Gastrocnemius medialis (tissue), 4 donors: ENCODE measurements at places on chromosomes 12 and 14. TPM values are rescaled to one million over a fixed set of nuclear protein-coding genes. Genes with fewer than 3 reads are reported as not detected.

TUNAR gene
- not detected for total RNA-seq

FITM1 gene
- total RNA-seq, result 52.9 TPM

GARIN6 gene
- not detected for total RNA-seq

ATP5MC2 gene
- total RNA-seq, result 428 TPM

CLEC1A gene
- 1.00 TPM for total RNA-seq

UNC119B gene
- total RNA-seq, result 8.7 TPM

RTL1 gene
- not detected for total RNA-seq

TMBIM4 gene
- total RNA-seq, result 83.6 TPM

GRCh38 chr14:102779084-102779462 is 1.8 kb downstream of the TRAF3 start:
- H3K36me3 ChIP-seq, result no peaks in the 10 kb centered on the region
- H3K4me1 ChIP-seq, result peaks cover 5% of the 10 kb centered on the region
- no peaks in the 10 kb centered on the region for H3K27me3 ChIP-seq
- no peak overlapping the region for H3K27ac ChIP-seq

GRCh38 chr12:27554421-27555186 is 30.6 kb downstream of the PPFIBP1 start:
- no peaks in the 10 kb centered on the region for H3K36me3 ChIP-seq
- no peaks in the 10 kb centered on the region for H3K27me3 ChIP-seq
- peak overlapping the region; percentile 14 for H3K4me3 ChIP-seq
- peak; percentile 50 for DNase-seq
- H3K4me1 ChIP-seq, result peaks cover 66% of the 10 kb centered on the region
- H3K27ac ChIP-seq, result peak overlapping the region; percentile 67

- DNase-seq, result no peak
- H3K27me3 ChIP-seq, result no peaks in the 10 kb centered on the region
- no peak overlapping the region for H3K27ac ChIP-seq
- no peak overlapping the region for H3K4me3 ChIP-seq
- H3K4me1 ChIP-seq, result no peaks in the 10 kb centered on the region
Measured at GRCh38 chr14:72917094-72917802, 9.0 kb upstream of the DCAF4 start.

DNA sequence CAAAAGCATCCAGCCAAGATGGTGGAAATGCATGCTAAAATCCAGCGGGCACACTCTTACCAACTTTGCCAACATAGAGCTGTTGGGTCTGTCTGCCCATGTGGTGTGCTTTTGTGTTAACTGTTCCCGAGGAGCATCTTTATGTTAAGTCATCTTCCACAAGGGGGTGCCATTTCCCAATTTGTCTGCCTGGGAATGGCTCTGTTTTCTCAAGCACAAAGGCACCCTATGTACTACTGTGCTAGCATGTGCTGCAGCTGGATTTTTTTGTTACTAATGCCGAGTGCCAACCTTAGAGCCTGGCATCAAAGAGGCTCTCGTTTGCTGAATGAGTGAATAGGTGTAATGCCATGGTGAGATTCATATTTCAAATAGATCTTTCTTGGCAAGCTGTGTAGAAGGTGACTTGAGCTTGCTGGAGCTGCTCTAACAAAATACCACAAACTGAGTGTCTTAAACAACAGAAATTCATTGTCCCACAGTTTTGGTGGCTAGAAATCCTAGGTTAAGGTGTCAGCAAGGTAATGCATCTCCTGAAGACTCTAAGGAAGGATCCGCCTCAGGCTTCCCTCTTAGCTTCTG is 74.3 kb downstream of the TRHDE start:
- no peak overlapping the region for H3K27ac ChIP-seq
- no peaks in the 10 kb centered on the region for H3K36me3 ChIP-seq
- no peaks in the 10 kb centered on the region for H3K27me3 ChIP-seq
- peak; percentile 6 for DNase-seq

DNA sequence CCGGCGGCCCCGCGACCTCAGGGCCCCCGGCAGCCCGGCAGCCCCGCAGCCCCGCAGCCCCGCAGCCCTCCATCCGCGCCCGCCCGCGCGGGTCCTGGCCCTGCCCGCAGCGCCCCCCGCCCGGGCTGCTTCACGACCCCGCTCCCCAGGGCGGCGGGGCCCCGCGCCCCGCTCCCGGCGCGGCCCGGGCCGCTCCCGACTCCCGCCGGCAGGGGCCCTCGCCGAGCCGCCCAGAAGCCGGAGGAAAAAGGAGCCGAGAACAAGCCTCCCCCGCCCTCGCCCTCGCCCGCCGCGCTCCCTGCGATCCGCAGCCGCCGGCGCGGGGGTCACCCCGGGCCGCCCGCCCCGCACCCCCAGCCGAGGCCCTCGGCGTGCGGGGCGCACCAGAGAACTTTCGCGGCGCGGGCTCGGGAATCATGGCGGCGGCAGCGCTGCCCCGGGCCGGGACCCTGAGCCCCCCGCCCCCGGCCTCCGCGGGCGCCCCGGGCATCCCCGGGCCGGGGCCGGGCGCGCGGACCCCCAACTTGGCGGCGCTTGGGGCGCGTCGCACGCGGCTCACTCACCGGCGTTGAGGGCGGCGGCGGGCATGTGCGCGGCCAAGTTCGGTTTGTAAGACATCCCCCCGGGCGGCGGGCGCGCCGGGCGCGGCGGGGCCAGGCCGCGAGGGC is 521 bp downstream of the CDK2AP1 start:
- H3K27me3 ChIP-seq, result no peaks in the 10 kb centered on the region
- H3K36me3 ChIP-seq, result no peaks in the 10 kb centered on the region
- peaks cover 36% of the 10 kb centered on the region for H3K4me1 ChIP-seq
- H3K27ac ChIP-seq, result peak overlapping the region; percentile 78
- peak overlapping the region; percentile 60 for H3K4me3 ChIP-seq

DNA sequence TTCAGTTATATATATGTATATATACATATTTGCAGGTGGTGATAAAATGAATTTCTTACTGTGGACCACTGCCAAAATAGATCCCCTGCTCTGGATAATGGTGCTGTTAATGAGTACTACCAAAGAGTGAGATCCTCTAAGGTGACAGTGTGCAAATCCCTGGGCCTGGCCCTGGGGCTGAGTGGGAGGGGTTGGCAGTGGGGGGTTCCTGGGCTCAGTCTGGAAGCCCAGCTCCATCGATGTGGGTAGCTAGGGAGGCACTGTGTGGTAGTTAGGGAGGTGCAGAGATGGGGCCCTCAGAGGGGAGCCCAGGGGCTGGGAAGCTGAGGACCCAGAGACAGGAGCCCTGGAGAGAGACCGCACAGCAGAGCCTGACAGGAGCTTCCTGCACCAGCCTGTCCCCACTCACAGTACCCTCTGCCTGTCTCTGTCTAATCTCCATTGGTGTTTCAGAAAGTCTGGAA is 9.1 kb downstream of the KRT8 start:
- H3K36me3 ChIP-seq, result no peaks in the 10 kb centered on the region
- no peak for DNase-seq
- no peak overlapping the region for H3K27ac ChIP-seq

DNA sequence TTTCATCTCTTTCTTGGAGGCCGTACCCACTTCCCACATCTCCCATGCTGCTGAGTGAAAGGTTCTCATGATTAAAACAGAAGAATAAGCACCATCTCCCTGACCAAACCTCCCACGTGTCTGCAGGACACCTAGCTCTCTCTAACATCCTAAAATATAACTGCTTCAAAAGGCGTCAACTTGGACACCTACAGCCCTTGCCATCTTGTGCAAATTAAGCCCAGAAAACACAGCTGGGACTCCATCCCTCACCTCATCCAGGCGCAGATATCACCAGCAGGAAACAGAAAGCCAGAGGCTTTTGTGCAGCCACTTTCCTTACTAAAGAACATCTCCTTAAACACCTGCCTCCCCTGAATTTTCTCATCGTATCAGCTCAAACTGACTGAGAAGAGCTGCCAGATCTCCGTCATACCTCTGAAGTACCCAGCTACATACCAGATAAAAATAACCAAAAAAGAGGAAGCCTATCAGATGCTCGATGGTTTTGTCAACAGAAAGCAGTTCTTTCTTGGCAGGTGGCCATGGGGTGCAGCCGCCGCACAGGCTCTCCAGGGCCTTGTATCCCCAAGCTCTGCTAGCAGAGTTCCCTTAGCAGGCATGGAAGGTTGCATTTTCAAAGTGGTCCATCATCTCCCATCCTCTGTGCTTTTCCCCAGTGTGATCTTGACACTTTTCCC is 28.8 kb downstream of the MAP3K9 start:
- no peak overlapping the region for H3K27ac ChIP-seq
- peaks cover 8% of the 10 kb centered on the region for H3K4me1 ChIP-seq
- no peak overlapping the region for H3K4me3 ChIP-seq
- peak; percentile 20 for DNase-seq
- H3K27me3 ChIP-seq, result no peaks in the 10 kb centered on the region

GRCh38 chr12:4796216-4796615 is 76.0 kb downstream of the GALNT8 start:
- no peaks in the 10 kb centered on the region for H3K27me3 ChIP-seq
- no peak for DNase-seq
- no peaks in the 10 kb centered on the region for H3K4me1 ChIP-seq
- H3K4me3 ChIP-seq, result no peak overlapping the region
- no peaks in the 10 kb centered on the region for H3K36me3 ChIP-seq

GRCh38 chr14:90570461-90570860 is 173.6 kb downstream of the CALM1 start:
- DNase-seq, result no peak
- no peak overlapping the region for H3K27ac ChIP-seq
- H3K4me3 ChIP-seq, result no peak overlapping the region
- H3K27me3 ChIP-seq, result no peaks in the 10 kb centered on the region

GRCh38 chr14:100788517-100788916 is 37.4 kb upstream of the MEG3 start:
- no peak overlapping the region for H3K27ac ChIP-seq
- H3K4me3 ChIP-seq, result no peak overlapping the region
- no peaks in the 10 kb centered on the region for H3K27me3 ChIP-seq
- no peaks in the 10 kb centered on the region for H3K36me3 ChIP-seq
- no peak for DNase-seq
- H3K4me1 ChIP-seq, result no peaks in the 10 kb centered on the region

GRCh38 chr12:113762882-113763816 is 203.0 kb downstream of the RBM19 start:
- H3K27ac ChIP-seq, result no peak overlapping the region
- H3K36me3 ChIP-seq, result no peaks in the 10 kb centered on the region
- H3K4me1 ChIP-seq, result no peaks in the 10 kb centered on the region
- H3K4me3 ChIP-seq, result no peak overlapping the region
- peaks cover 14% of the 10 kb centered on the region for H3K27me3 ChIP-seq

DNA sequence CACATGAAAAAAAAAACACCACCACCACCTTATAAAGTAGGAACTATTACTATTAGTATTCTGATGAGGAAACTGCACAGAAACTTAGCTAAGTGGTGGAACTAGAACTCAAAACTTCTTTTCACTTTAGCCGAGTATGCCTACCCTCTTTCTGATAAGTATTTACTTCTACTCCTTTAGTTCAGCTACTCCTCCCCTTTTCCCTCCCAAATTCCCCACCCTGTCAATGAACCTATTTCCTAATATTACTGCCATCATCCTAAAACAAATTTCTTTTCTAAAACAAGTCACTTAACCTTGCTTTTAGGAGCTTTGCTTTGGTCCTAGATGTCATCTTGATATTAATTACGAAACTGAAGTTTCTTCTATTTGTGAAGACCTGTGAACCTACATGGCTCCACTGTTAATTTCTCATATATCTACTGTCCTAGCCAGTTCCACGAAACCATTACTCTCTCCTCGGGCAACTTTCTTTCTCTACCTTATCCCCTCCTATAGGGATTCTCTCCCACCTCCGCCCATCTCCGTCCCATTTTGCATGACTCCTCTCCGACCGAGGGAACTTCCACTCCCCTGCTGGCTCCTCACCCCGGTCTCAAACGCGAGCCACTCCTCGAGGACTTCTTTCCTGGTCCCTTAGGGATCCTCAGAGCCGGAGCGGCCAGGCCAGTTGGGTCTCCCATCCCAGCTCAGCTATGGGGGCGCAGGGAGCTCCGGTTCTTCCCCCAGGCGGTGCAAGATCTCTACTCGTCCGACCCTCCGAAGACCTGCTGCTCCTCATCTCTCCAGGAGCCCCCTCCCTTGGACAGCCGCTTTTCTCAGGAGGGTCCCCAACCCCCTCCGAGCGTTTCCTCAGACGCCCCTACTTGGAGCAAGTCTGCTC is 1.1 kb downstream of the NUMB start:
- H3K4me1 ChIP-seq, result peaks cover 50% of the 10 kb centered on the region
- no peak for DNase-seq
- no peaks in the 10 kb centered on the region for H3K27me3 ChIP-seq
- peak overlapping the region; percentile 94 for H3K27ac ChIP-seq
- no peaks in the 10 kb centered on the region for H3K36me3 ChIP-seq
- H3K4me3 ChIP-seq, result peak overlapping the region; percentile 89

DNA sequence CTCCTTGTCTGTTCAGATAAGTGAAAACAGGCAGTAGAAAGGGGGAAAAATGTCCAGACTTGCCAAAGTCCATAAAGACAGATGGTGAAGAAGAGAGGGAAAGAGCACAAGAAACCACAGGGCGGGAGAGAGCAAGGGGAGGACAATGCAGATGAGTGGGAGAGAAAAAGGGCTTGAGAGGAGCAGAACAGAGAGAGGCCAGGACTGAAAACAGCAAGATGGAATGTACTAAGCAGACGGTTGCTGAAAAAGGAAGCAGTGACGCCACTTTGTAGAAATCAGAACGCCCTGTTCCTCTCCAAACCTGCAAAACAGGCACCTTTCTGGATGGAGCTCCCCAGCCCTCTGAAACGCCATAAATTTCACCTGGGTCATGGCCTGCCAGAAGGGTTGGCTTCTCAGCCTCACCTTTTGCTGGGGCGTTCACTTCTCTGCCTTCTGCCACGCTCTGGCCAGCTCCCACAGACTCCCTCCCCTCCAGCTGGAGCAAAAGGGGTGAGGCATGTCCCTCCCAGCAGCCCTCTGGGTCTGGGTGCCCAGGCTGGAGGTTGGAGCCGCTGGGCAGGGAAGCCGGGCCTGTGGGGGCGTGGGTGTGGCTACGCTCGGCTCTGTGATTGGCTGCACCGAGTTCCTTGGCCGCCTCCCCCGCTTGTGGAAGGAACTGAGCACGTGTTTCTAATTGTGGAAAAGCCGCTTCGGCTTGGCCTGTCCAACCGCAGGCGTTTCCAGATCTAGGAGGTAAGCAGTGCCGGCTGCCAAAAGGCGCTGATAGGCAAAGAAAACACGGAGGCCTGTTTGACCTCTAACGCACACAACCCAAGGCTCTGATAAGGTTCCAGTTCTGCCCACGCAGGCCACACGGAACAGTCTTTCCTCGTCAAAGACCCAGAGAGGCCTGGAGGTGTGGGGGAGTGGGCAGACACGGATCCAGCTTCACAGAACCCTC is 29.3 kb downstream of the SLC7A8 start:
- H3K4me1 ChIP-seq, result peaks cover 54% of the 10 kb centered on the region
- peak overlapping the region; percentile 90 for H3K27ac ChIP-seq
- peak; percentile 98 for DNase-seq
- peaks cover 19% of the 10 kb centered on the region for H3K36me3 ChIP-seq
- H3K27me3 ChIP-seq, result no peaks in the 10 kb centered on the region

- DNase-seq, result no peak
- no peaks in the 10 kb centered on the region for H3K4me1 ChIP-seq
- H3K4me3 ChIP-seq, result no peak overlapping the region
- no peaks in the 10 kb centered on the region for H3K36me3 ChIP-seq
- no peaks in the 10 kb centered on the region for H3K27me3 ChIP-seq
Measured at GRCh38 chr12:62537551-62537950, 70.9 kb downstream of the MON2 start.
